Omental fat pad (tissue), 4 donors: ENCODE measurements at places on chromosomes 2 and 18.

DNA sequence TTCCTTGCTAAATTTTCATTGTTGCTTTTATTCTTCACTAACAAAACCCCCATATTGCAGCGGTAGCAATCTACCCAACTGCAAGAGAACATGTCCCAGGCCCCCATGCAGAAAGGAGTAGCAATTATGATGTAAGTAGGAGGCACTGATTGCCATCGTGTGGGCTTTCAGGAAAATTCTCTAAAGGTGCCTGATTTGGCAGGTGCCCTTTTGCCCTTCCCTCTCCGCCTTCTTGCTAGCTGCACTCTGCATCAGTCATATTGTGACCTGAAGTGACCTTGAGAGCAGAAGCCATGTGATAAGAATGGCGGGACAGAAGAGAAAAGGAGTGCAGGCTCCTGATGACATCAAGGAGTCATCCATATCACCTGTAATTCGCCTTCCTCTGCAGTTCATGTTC, 112.1 kb downstream of the NCKAP5 start:
- DNase-seq: no peak

- no peak for DNase-seq
Observed at GRCh38 chr18:69774831-69775230, 172.8 kb downstream of the CD226 start.

GRCh38 chr2:237927986-237928385, 38.8 kb upstream of the UBE2F start:
- DNase-seq: no peak

DNA sequence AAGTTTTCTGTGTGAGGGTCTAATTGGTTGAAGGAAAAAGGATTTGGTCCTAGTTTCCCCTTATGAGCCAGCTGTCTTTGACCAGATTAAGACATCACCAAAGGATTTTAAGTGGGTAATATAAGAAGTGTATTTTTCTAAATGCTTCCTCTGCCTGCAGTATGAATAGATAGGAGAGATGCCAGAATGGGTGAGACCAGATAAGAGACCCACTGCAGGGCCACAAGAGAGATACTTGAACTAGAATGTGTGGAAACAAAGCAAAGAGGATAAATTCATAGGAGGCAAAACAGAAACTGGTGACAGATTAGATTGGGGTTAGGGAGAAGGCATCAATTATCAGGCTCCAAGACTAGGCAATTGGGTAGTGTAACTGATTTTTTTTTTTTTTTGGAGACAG, 1.1 kb upstream of the HDHD2 start:
- DNase-seq: no peak

- no peak for DNase-seq
Observed at GRCh38 chr18:39604836-39605235, 2039.2 kb upstream of the CELF4 start.

DNA sequence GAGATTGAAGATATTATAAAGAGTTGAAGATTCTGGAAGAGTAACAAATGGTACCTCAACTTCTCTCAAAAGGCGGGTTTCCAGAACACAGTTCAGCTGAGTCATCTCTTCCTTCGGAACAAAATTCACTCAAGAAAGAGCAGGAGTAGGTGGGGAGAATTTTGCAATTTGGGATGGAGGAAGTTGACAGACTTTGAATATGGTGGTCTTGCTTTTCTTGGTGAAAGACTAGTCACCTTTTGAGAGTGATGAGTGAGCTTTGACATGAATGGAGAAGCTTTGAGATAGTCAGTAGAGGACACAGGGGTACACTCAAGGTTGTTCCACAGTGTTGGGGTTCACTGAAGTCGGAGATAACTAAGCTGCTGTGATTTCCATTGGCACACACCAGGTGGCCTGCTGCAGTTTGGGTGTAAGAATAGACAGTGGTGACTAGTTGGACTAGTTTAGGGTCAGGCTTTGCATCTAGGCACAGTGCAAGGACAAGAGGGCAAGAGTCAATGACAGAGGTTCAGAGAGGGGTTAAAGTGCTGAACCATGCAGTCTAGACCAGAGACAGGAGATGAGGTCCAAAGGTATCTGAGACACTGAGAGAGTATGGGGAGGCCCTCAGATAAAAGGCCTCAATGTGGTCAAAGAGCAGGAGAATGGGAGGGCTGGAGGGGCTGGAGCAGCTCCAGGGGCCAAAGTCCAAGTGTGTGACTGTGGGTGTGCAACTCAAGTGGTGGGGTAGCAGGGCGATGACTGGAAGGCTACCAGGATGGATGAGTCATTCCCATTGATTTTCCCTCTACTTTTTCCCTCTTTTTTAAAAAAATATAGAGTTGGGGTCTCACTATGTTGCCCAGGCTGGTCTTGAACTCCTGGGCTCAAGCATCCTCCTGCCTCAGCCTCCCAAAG, 7.7 kb downstream of the CCL20 start:
- no peak for DNase-seq

- DNase-seq: no peak
Observed at GRCh38 chr2:112920923-112921532, 10.1 kb downstream of the IL37 start.

DNA sequence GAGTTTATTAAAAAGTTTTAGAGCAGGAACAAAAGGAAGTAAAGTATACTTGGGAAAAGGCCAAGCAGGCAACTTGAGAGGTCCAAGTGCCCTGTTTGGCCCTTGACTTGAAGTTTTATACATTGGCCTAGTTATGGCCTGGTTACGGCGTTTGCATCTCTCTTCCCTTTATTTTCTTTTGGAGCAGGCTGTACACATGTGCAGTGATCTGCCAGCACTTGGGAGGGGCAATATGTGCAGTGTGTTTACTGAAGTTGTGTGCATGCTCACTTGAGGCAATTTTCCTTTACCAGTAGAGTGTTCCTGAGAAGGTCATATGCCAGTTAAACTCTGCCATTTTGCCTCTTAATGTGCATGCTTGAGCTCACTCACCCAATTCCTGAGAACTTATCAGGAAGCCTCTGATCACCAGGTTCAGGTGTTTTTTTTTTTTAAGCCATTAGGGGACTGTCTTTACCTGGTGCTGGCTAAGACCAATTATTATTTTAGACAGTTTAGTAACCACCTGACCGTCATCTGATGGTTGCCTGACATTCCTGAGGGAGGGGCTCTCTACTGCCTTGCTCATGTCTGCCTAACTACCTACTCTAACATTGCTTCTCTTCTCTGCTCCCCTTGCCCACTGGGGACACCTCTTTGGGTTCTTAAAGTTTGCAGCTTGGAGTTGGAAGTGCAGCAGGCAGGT, 48.0 kb downstream of the SCN2A start:
- no peak for DNase-seq

DNA sequence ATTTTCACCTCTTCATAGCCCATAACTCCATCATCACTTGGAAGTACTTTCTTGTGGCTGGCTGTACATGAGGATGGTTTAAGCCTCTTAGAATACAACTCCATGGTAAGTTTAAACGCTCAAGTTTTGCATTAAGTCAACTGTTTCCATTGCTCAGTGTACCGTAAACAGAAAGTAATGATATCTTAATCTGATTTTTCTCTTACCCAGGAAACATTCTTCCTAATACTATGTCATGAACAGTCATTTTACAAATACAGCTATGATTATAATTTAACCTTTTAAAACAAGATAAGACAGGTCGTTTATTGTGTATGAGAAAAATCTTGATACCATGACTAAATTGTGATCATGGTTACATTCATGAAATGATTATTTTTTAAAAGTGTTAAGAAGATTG, 11.6 kb upstream of the DYNC2LI1 start:
- DNase-seq: no peak

DNA sequence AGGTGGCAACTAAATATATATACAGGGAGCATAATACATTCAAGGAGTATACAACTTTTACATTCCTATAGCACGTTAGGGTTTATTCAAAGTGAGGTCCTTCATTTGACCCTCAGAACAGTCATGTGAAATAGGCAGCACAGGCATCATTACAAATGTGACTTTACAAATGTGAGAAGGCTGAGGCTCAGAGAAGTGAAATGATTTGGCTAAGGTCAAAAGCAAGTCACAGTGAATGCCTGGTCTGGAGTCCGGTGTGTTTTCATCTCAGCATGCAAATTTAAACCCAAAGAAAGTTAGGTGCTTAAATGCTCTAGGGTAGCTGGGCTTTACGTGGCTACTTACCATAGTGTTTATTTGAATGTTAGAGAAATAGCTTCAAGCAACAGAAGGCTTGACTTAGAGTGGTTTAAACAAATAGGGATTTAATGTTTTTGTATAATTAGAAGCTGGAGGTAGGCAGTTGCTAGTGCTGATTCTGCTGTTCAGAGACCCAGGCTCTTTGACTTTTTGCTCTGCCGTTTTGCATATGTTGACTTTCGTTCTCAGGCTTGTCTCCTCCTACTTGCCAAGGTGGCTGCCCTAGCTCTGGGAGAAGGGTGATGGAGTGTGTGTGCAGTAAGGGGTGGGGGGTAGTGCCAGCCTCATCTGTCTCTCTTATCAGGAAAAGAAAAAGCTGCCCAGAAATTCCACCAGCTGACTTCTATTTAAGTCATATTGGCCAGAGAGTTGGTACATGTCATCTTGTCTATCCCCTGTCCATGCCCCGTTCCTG, 89.2 kb downstream of the PLCL1 start:
- no peak for DNase-seq

DNA sequence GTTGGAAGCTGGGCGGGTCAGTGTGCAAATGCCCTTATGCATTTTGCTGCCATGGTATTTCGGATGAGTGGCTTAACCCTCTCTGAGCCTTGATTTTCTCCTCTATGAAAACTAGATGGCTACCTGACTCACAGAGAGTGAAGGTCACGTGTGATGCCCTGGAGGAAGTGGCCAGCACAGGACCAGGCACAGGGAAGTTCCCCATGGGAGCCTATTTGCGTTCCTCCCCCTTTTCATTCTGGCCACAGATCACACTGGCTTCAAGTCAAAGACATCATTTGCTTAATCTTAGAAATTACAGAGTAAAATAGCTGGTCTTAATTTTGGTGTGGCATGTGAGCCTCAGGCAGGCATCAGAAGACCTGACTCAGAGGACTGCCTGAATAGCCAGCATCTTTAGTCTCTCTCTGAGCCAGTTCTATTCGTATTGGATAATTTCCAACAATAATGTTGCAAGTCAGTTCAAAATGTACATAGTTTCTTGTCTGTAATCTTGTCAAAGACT, 57.6 kb upstream of the CD302 start:
- no peak for DNase-seq

DNA sequence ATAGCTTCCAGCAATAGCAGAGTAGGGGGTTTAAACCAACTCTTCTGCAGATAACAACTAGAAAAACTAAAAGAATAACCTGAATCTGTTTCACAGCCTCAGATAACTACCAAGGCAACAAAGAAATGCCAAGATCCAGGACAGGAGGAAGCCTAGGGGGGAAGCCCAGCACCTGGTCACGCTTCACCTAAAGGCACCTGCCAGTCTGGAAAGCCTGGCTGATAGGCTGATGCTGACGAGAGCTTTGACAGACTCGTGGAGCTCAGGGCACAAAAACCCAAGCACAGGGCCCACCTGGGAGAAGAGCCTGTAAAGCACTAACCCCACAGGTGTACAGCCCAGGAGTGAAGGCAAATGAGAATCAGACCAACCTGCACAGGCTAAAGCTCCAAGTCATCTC, 22.6 kb downstream of the EIPR1 start:
- no peak for DNase-seq

DNA sequence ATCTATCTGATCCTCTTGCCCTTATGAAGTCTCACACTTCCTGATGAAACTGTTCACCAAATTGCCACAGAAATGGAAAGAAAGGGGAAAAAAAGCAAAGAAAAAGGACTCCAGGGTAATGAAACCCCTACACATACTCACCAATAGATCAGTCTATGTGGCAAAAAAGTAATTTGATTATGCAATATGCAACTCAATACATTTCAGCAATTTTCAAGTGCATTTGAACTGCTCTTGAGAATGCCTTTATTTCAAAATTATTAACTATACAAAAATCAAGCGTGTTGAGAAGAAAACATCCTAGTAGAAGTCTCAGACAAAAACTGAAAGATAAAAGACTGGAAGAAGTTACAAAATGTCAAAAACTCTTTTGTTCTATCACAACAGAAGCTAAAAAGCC, 32.2 kb upstream of the PTPN4 start:
- no peak for DNase-seq

GRCh38 chr2:58475756-58476155, 234.6 kb upstream of the FANCL start:
- DNase-seq: no peak

- no peak for DNase-seq
Observed at GRCh38 chr2:223949241-223949840, 4.2 kb upstream of the WDFY1 start.

GRCh38 chr18:8029061-8029460, 461.9 kb downstream of the PTPRM start:
- DNase-seq: no peak

- DNase-seq: no peak
Observed at GRCh38 chr2:159164457-159164911, 122.0 kb downstream of the WDSUB1 start.

GRCh38 chr2:32715981-32716380, 88.1 kb downstream of the TTC27 start:
- no peak for DNase-seq

GRCh38 chr18:28045176-28045810, 131.6 kb downstream of the CDH2 start:
- no peak for DNase-seq

DNA sequence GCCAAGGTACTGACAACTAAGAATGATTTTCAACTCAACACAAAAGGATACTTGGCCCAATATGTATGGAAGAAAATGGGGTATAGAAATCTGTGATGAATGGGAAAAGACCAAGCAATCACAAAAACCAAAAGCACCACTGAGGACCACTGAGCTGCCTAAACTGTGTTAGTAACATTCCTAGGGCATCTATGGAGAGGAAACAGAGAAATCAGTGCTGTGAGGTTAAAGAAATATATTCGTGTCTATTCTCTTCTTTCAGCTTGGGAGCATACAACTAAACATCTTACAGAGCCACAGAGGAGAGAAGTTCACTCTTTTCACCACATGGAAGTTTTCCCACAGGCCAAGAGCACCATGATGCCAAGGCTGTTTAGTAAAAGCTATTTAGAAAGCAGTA, 47.3 kb upstream of the CALCRL start:
- no peak for DNase-seq

DNA sequence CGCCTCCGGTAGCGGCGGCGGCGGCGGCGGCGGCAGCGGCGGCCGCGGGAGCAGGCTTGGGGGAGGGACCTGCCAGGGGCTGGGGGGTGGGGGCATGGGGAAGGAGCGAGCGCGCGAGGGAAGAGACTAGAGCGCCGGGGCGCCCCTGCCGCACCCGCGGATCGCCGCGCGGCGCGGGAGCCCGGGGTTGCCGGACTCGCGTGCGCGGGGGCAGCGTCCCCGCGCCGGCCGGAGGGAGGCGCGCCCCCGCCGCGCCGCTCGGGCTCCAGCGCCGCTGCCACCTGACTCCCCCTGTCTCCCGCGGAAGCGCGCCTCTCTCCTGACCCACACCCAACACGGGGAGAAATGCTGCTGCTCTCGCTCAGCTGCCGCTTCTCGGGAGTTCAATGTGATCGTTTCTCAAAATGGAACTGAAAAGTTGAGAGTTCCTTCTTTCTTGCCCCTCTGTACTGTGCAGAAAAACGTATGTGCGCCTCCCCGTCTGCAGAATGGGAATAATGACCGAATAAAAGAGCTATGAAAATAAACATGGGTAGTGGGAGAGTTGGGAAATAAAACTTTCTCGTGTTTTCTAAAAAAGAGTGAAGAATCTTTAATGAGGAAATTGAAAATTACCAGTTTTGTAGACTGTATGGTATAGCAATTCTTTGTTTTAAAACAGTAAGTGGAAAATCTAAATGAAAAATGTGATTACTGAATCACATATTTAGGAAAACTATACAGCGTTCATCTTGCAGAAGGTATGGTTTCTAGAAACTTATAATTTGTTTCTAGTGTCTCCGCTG, 455 bp upstream of the TLK1 start:
- DNase-seq: no peak

GRCh38 chr2:179107737-179108136, 57.8 kb upstream of the CCDC141 start:
- DNase-seq: no peak
